ENCODE measurements at places on chromosomes 7 and 10. TPM values are rescaled to one million over a fixed set of nuclear protein-coding genes. Genes with fewer than 3 reads are reported as not detected.

- no peak for DNase-seq
Observed at GRCh38 chr7:144729226-144729625, 106.6 kb downstream of the TPK1 start.

GRCh38 chr7:130273081-130273932, 6.6 kb downstream of the CPA2 start:
- DNase-seq = no peak

DNA sequence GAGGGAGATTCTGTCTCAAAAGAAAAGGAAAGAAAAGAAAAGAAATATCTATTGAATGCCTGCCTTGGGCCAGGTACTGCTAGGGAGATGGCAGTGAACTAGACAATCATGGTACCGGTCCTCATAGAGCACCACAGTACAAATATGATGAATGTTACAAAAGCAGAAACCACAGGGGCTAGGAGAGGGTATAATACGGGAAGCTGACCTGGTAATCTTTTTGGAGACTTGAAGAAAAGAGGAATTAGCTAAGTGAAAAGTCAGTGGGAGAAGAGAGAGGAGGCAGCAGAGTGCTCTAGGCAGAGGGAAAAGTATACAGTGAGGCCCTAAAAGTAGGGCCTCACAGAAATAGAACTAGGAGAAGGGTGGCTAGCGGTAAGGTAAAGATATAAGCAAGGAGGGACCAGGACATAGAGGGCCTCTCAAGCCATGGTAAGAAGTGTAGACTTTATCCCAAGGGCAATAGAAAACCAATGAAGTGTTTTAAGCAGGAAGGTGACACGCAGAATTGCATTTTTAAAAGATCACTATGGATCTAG, 42.8 kb upstream of the WNT8B start:
- no peak for DNase-seq

GRCh38 chr7:85226361-85227085, 39.7 kb upstream of the SEMA3D start:
- DNase-seq = no peak

DNA sequence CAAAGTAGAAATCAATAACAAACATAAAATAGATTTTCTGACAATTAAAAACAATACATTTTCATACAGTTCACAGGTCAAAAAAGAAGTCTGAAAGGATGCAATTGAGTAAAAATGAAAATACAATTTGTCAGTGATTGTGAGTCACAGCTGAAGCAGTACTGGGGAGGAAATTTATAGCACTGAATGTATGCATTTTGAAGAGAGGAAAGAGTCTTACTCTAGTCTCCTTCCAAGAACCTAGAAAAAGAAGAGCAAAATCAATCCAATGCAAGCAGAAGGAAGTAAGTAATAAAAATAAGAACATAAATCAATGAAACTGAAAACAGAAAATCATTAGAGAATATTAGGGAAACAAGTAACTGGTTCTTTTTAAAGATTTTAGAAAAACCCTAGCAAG, 507.2 kb upstream of the IGFBP3 start:
- DNase-seq = no peak

DNA sequence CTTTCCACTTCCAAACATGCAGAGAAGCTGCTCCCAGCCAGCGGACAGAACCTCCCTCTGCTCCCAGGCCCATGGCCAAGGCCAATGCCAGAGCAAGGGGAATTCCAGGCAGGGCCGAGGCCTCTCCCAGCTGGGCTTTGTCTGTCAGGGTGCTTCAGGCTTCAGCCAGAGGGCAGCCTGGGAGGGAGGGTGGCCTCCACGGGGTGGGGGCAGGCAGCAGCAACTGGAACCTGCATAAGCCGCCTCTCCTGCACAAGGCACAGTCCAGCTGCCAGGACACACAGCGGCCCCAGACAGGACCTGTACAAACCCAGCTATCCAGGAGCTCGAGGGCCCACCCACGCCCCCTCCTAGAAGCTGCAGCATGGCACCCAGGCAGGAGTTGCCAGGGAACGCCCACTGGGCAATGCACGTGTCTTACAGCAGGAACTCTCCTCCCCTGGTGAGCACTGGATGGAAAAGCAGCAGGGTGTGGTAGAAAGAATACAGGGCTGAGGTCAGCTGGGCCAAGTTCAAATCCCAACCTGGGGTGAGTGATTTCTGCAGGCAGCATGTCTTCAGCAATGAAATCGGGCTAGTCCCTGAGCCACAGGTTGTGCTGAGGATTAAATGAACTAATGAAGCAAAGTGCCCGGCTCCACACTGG, 7.6 kb downstream of the FAM53B start:
- peak; percentile 87 for DNase-seq

DNA sequence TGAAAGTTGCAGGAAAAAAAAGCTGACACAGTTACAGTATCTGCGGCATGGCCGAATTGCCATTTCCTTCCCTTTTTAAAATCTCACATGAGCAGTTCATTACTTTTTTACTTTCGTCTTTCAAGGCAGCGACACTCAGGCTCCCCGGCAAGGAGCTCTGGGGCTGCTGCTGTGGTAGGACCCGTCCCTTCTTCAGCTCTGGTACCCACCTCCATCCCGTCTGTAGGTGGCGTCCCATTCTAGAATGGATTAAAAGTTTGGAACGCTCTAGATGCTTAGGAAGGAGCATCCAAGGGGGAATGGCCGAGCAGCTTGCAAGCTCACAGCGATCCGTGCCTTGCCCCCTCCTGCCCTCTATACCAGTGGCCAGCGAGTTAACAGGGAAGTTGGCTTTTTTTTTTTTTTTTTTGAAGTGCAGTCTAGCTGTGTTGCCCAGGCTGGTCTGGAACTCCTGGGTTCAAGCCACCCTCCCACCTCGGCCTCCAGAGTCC, 22.8 kb upstream of the TTYH3 start:
- no peak for DNase-seq

DNA sequence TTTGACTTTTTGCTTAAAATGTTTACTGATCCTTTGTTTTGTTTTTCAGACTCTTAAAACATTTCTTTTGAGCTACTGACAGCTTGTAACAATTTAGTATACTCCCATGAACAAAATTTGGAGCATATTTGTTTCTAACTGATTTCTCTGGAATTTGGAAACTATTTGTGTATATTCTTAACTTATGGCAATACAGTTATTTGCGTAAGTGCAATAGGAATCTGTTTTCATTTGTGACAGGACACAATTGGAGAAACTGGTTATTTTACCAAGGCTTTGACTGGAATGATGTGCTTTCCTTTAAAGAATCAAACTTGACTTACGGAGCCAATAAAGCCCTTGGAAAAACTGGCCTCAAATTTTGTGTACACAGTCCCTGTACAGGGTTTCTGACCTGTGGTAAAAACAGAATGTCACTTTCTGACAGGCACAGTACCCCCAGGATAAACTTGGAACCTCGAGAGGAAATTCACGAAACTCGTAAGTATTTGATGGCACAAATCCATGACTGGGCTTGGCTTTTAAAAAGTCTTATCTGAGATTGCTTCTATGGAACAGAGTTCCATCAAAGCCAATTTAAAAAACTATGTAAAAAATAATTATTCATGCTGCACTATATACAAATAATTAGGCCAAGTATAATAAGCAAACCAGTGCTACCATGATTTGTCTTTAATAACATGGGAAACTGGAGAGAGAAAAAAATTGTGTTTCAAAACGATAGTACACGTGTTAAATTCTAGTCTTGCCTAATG, 70.4 kb downstream of the ST8SIA6 start:
- DNase-seq = peak; percentile 14

VCL gene
- total RNA-seq = 50.8 TPM

CRYGN gene
- not detected for total RNA-seq

- DNase-seq = no peak
Observed at GRCh38 chr7:150753239-150753638, 16.0 kb downstream of the GIMAP5 start.

PRF1 gene
- total RNA-seq = not detected

KCNH2 gene
- 10.1 TPM for total RNA-seq

GRCh38 chr10:124916585-124917427, 25.1 kb upstream of the ZRANB1 start:
- DNase-seq = peak; percentile 99

KIAA1549 gene
- total RNA-seq = 3.1 TPM

DNA sequence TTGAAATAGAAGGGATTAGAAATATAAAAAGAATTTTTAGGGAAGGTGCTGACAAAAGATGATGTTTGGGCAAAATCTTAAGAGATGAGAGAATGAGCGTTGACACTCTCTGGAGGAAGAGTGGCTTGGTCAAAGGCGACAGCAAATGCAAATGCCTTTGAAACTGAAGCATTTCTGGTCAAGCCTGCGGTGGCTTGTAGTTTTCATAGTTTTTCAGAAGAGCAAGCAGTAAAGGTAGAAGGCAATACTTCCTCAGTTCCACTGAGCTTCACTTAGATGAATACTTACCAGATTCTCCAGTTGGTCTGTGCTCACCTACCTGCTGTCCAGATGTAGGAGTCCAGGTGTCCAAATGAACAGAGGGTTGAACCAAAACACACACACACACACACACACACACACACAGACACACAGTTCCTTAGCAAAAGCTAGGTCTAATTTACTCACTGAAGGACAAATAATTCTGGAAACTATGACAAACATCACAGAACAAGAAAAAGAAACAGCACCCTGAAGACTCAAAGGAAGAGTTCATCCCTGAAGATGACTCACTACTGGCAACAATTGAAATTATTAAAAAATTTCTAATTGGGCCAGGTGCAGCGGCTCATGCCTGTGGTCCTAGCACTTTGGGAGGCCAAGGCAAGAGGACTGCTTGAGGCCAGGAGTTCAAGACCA, 12.1 kb upstream of the STK17A start:
- DNase-seq = no peak

BLNK gene
- 27.4 TPM for total RNA-seq

- DNase-seq = no peak
Observed at GRCh38 chr7:99008921-99009530, 130.7 kb downstream of the TRRAP start.

DNA sequence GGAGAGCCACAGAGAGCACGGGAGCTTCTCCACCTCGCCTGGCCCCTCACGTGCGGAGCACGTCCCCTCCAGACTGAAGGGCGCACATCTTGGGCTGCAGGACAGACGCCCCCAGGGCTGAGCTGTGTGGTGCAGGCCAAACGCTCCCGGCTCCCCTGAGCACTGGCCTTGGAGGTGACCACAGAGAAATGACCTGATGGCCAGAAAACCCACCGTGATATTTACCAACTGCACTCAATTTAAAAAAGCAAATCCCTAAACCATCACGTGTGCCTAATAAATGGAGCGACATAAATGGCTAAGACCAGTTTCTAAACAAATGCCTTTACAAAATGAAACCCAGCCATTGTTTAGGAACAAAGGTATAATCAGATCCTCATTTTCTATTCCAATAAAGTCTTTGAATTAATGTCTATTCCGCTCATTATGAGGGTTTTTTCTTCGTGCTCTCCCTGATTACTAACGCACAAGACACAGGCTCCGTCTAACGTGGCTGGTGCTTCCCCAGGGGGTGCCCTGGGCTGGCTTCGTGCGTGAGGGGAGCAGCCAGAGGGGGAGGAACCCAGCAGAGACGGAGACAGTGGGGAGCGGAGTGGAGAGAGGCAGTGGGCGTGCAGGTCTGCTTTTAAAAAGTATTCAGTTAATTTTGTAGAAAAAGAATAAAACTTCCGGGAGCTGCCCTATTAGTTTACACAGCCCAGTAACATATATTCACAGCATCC, 190.3 kb downstream of the DNAJB6 start:
- no peak for DNase-seq

DNA sequence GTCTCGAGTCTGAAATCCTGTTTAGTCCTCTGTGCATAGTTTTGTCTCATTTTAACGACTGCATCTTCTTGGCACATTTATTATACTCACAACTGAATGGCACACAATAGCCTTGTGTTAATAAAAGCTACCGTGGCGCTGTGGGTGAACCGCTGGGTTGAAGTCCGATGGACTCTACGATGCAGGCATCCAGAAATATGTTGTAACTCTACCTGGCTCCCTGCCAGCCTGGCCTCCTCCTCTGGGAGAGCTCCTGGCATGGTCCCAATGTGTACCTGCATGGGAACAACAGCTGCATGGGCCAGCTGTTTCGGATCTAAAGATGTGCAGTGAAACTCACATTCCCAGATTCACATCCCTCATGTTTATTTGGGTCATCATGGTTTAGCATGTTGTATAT, 3.7 kb upstream of the DPYSL4 start:
- peak; percentile 35 for DNase-seq

GRCh38 chr7:40008223-40008815, 58.3 kb downstream of the CDK13 start:
- peak; percentile 26 for DNase-seq

DNA sequence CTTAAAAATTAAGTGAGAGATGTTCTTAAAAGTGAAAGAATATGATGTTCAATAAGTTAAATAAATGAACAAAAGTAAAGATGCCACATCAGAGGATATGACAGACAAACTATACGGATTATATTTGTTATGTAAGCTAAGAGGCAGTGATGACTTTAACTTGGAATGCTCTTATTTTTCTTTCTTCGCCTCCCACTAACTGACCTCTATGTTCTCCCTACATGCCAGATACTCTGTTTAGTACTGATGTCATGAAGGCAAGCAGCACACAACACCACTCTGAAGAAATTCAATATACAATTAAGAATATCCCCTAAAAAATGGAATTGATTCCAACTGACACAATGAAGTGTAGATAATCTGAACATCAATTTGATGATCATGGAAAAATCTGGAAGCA, 223.4 kb downstream of the DOCK4 start:
- peak; percentile 19 for DNase-seq

DNA sequence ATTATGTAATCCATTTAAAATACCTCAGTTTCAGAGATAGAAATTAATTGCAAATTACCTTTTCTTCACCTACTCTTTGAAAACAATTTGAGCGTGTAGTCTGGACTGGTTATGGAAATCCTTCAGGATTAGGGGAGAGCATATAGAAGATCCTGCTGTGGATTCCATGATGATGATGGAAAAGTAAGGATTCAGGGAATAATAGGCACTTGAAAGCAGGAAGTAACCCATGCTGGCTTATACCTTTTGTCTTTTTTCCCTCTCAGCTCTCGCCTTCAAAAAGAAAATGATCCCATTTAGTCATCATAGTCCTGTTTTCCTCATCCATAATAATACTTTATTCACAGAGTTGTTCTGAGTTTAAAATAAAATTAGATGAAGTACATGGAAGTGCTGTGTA, 4.4 kb downstream of the HBP1 start:
- no peak for DNase-seq

STOX1 gene
- total RNA-seq = 13.8 TPM

AGR2 gene
- total RNA-seq = 127 TPM

GRCh38 chr7:155310425-155311114, 12.9 kb downstream of the INSIG1 start:
- no peak for DNase-seq

- no peak for DNase-seq
Observed at GRCh38 chr7:131104596-131105293, 222.9 kb upstream of the MKLN1 start.

DNA sequence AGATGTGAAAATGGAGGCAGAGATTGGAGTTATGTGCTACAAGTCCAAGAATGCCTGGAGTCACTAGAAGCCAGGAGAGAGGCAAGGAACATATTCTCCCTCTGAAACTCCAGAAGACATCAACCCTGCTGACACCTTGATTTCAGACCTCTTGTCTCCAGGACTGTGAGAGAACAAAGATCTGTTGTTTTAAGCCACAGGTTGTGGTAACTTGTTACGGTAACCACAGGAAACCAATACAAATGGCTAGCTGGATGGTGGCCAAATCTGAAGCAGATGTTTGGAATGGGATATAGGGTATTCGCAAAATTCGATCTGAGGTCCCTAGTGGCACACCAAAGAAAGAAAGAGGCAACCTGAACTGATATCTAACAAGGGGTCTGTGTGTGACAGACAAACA, 129.0 kb downstream of the HERPUD2 start:
- no peak for DNase-seq

PLOD3 gene
- total RNA-seq = 76.8 TPM

NUTM2B gene
- not detected for total RNA-seq

Data from stomach (tissue), 19 donors.